ENCODE measurements at places on chromosomes 7 and 10.

DNA sequence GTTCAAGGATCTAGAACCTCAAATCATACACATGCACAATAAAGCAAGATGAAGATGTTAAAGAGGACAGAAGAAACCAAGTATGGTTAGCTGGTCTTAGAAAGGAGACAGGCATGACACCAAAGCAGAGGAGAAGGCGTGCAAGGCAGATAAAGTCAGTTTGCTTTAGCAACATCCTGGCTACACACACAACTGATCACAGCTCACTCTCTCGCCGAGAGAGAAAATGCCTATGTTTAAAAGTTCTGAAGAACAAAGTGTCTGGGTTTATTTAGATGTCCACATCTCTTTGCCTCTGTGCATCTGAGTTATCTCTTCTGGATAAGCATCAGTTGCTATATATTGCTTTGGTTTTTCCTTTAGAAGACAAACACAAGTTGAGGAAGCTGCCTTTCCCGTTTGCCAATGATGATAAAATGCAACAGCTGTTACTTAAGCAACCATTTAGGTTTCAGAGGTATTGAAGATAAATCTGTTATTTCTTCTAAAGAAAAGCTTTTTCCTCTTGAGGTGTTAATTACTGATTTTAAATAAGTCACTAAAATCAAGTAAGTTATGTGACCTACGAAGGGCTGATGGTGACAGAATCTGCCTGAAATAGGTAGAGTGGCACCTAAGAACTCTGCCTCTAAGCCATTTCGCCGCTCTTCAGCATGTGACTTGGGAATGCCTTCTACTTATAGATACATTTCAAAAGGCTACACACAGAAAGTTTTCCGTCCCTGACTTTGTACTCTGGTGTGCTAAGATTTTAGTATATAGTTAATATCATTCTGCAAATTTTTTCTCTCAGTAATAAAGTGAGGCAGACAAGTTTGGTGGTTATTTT is 146.2 kb upstream of the ASAH2 start:
- DNase-seq = no peak

- DNase-seq = no peak
Measured at GRCh38 chr7:80873140-80873539, 45.7 kb downstream of the SEMA3C start.

- DNase-seq = no peak
Measured at GRCh38 chr7:85883-86515, 106.4 kb upstream of the FAM20C start.

- DNase-seq = no peak
Measured at GRCh38 chr10:92714152-92714845, 24.5 kb downstream of the HHEX start.

DNA sequence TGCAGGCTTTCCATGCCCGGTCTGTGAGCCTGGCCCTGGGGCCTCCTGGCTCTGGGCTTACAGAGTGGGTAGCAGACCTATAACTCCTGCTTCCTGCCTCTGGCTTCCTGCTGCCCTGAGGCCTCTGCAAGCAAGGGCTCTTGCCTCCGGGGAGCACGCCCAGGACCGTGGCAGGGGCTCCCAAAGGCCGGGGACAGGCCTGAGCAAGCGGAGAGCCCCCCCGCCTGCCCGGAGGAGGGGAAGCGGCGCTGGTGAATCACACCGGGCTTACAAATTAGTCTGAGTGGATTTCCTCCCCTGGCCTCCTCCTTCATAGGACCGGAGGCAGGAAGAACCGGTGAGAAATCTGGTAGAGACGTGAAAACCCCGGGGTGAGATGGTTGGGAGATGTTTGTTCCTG is 1.5 kb upstream of the MYL10 start:
- peak; percentile 68 for DNase-seq

GRCh38 chr10:127408733-127409132 is 140.4 kb upstream of the NPS start:
- DNase-seq = no peak

GRCh38 chr10:19977097-19977521 is 160.9 kb downstream of the PLXDC2 start:
- no peak for DNase-seq

GRCh38 chr7:72709909-72710308 is 118.1 kb downstream of the TYW1B start:
- DNase-seq = no peak

DNA sequence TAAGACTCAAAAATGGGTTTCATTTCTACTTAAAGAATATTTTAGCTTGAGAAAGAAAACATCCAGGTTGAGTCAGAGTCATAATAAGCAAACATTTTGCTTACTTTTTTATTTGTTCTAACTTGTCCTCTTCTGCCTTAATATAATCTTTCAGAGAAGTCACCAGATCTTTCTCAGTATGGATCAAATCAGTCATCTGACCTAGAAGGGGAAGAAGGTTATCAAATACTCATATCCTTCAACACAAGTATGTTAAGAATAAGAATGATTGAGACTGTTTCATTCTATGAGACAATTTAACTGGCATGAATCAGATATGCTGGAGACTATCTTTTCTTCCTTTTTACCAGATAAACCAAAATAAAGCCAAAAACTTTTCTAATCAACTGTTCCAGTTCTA is 23.0 kb downstream of the P4HA1 start:
- peak; percentile 34 for DNase-seq

GRCh38 chr10:53223851-53224250 is 451.3 kb upstream of the MBL2 start:
- DNase-seq = no peak

GRCh38 chr7:1007901-1008300 is 24.9 kb downstream of the CYP2W1 start:
- DNase-seq = no peak

GRCh38 chr10:36441557-36441956 is 683.8 kb upstream of the ANKRD30A start:
- DNase-seq = no peak

DNA sequence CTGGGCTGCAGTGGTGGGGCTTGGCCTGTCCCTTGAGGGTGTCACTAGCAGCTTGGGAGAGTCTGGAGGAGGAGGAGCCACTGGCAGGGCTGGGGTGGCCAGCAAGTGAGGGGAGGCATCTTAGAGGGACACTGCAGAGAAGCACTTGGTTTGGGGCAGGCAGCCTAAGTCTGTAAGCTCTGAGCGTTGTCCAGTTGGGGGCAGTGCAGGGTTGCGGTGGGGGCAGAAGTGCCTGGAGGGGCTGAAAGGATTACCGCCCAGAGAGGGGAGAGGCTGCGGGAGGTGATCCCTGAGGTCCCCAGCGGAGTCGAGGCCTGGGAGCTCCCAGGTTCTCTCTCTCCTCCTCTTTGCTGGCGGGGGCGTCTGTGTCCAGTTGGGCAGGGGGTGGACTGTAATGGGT is 7.4 kb downstream of the ADCYAP1R1 start:
- peak; percentile 32 for DNase-seq

DNA sequence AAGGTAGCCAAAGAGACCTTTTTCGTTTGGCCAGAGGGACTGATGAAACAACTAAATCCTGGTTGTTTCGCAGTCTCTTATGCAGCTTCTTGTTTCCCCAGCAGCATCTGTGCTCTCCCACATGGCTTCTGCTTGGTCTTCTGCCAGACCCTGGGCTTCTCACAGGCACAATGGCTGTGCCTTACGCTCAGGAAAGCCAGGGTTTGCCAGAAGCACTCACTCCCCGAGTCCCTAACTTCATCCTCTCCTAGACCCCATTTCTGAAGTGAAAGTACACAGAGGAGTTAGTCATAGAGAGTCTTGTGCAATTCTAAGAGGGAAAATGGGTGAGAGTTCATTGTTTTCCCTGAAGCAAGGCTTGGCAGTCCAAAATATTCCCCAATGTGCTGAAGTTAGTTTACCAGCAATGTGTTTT is 121.7 kb downstream of the EVX1 start:
- DNase-seq = no peak

DNA sequence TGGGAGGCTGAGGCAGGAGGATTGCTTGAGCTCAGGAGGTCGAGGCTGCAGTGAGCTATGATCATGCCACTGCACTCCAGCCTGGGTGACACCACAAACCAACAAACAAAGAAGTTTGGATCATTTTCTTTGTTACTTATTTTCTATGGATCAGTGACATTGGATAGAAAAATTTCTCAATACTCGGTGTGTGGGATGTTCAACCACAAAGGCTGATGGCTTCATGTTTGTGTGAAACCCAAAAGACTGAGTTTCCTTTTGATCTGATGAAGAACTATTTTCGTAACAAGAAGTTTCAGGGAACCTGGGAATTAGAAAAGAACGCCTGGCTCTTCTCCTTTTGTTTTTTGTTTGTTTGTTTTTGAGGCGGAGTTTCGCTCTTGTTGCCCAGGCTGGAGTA is 104.0 kb downstream of the HOXA1 start:
- DNase-seq = no peak

DNA sequence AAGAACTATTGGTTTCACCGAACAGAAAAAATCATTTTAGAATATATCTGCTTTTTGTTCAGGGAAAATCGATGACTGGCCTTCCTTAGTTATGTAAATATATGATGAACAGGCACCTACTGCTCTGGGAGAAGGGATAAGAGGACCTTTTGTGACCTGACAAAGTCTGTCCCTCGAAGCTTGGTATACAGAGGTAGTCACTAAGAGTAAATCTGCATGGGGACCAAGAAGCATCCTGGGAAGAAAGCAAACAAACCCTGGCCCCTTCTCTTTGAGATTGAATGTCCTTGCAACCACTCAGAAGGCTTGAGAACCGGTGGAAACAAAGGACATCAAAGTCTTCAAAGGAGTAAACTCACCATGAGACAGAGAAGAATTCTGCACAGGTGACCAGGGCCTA is 52.3 kb downstream of the SKIDA1 start:
- no peak for DNase-seq

GRCh38 chr7:134752006-134752760 is 27.3 kb upstream of the CALD1 start:
- peak; percentile 56 for DNase-seq

GRCh38 chr10:25902002-25902401 is 32.0 kb upstream of the MYO3A start:
- no peak for DNase-seq

GRCh38 chr7:114160925-114161324 is 242.1 kb upstream of the PPP1R3A start:
- DNase-seq = no peak

- DNase-seq = peak; percentile 34
Measured at GRCh38 chr10:22002591-22003176, 846 bp downstream of the DNAJC1 start.

- DNase-seq = no peak
Measured at GRCh38 chr10:120685136-120685535, 166.0 kb upstream of the WDR11 start.

DNA sequence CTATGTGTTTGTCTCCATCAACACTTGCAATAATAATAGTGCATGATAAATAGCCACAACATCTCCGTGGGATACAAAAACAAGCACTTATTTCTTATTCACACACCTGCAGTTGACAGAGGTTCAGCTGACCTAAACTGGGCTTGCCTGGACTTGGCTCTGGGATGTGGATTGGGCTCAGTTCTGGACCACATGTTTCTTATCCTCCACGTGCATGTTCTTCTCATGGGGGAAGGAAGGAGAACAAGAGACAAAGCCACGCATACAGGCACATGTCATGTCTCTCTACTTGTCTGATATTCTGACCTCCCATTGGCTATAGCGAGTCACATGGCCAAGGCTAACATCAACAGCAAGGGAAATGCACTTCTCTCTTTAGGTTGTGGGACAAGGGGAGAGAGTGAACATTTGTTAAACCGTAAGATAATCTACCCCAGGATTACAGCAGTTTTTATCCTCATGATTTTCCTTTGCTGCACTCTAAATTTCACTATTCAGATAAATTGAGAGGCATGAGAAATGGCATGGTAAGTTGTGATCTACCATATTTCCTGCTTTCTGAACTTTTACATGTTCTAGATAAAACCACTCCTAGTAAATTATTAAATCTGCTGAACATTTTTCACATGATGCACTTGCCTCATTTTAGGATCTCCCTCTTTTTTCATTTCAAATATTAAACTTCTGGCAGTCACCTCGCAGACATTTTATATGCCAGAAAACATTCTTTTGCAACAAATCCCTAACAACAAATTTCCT is 33.7 kb downstream of the CFAP58 start:
- no peak for DNase-seq

GRCh38 chr7:115227473-115228235 is 305.8 kb downstream of the MDFIC start:
- DNase-seq = no peak

GRCh38 chr10:43396928-43397624 is 11.9 kb downstream of the HNRNPF start:
- peak; percentile 93 for DNase-seq

DNA sequence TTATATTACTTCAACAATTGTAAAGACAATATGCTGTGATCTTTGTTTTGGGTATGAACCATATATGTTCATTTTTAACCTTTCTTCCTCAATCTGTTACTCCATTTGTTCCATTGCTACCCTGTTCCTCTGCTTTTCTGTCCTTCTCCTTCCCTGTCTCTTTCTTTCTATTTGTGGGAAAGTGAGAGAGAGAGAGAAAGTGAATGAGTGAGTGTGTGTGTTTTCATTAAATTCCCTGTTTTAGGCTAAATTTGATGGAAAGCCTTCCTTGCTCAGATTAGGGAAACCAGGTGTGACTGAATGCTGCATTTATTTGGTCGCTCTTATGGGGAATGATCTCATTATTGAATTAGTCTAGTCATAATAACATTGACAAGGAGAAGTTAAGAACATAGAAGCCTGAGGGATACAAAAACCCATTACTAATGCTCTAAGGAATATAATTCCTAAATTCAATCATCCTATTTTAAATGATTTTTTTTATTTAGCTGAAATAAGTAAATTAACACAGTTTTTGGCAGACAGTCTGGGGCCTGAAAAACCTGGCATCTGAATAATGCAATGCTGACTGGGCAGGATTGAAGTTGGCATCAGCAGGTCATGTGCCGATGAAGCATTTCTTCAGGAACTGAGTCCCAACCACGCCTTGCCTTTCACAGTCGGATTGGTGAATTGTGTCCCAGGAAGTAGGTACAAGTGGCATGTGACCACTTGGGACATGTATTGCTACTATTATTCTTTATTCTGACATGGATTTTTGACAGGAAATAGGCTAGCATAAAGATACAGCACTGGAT is 117.6 kb upstream of the LRGUK start:
- no peak for DNase-seq

DNA sequence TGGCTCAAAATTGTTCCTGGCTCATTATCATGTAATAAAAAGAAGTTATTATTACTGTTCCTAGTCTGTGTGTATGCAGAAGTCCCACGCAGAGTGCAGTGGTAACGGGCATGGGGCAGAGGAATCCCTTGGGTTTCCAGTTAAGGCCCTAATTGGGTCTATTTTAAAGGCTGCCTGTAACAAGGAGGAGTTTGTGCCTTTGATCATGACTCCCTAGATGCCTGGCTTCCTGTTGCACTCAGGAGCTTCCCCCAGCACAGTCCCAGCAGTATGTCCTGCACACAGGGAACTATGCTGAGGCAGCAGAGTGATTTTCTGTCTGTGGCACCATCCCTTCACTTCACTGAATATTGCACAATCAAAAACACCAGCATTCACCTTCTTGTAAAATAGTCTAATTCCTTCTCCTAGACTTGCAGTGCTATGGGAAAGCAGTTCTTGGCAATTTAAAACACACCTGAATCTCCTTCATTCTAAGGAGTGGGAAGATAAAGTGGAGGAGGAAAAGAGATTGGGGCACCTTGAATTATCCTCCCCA is 22.9 kb downstream of the SORCS1 start:
- no peak for DNase-seq

Data from dermis blood vessel endothelial cell (primary cell).